ENCODE measurements at places on chromosomes 5 and 9.

GRCh38 chr5:40791715-40792139 is 6.4 kb downstream of the PRKAA1 start:
- DNase-seq = no peak

DNA sequence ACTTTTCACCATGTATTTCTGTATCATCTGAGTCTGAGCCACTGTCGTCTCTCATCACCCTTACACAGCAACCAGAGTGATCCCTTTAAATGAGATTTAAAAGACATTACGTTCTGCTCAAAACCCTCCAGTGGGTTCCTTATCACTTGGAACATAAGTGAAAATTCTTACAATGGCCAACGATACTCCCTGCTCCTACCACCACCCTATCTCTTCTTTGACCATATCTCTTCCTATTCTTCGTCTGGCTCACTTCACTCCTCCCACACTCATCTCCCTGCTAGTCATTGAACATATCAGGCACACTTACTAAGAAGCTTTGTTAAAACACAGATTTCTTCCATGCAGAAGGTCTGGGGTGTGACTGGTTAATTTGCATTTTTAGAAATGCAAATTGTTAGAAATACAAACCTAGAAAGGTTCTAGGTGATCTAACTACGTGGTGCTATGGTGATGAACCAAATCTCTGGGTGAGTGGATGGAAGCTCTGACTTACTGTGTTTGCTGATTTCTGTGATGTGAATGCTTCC is 166.6 kb upstream of the CD180 start:
- no peak for DNase-seq

DNA sequence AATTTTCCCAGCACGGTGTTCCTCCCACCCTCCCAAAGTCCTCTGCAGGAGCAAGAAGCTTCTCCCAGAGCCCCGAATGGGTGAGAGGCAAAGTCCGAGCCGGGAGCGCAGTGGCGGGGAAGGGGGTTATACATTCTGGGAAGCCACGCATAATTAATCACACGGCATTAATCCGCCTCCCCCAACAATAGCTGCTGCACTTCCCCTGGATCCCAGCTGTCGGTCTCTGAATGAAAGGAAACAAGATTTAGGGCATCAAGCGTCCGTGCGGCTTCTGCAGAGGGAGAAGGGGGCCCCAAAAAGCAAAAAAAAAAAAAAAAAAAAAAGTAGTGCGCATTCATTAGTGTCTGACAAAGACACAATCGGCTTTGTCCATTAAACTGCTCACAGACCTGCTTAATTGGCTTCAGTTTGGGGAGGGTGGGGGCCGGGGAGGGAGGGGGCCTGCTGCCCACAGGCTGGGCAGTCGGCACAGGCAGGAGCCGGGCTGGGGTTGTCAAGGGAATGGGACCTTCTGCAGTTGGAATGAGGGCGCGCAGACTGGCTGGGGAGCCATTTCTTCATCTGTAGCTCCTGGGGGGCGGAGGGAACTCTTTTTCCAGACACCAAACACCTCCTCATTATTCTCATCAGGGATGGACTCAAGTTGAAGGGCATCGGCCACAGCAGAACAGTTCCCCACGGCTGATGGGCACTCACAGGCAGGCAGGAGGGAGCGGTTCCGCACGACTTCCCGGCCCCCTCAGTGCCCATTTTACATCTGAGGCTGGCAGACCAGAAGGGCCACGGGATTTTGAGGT is 3.4 kb downstream of the NOTCH1 start:
- no peak for DNase-seq

- no peak for DNase-seq
Observed at GRCh38 chr5:6178846-6179532, 199.4 kb downstream of the MED10 start.

GRCh38 chr5:89211836-89212235 is 328.9 kb upstream of the MEF2C start:
- DNase-seq = no peak

- DNase-seq = no peak
Observed at GRCh38 chr5:120405923-120406322, 58.2 kb upstream of the PRR16 start.

- DNase-seq = no peak
Observed at GRCh38 chr9:80235752-80236151, 664.0 kb downstream of the TLE4 start.

- no peak for DNase-seq
Observed at GRCh38 chr9:134371731-134372130, 45.5 kb downstream of the RXRA start.

DNA sequence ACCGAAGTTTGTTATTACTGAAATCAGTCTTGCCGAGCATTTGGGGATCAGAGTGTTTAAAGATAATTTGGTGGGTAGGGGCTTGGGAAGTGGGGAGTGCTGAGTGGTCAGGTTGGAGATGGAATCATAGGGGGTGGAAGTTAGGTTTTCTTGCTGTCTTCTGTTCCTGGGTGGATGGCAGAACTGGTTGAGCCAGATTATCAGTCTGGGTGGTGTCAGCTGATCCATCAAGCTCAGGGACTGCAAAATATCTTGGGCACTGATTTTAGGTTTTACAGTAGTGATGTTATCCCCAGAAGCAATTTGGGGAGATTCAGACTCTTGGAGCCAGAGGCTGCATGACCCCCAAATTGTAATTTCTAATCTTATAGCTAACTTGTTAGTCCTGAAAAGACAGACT is 5.4 kb upstream of the ANKRD31 start:
- DNase-seq = no peak

- no peak for DNase-seq
Observed at GRCh38 chr9:87334366-87334765, 163.3 kb upstream of the DAPK1 start.

DNA sequence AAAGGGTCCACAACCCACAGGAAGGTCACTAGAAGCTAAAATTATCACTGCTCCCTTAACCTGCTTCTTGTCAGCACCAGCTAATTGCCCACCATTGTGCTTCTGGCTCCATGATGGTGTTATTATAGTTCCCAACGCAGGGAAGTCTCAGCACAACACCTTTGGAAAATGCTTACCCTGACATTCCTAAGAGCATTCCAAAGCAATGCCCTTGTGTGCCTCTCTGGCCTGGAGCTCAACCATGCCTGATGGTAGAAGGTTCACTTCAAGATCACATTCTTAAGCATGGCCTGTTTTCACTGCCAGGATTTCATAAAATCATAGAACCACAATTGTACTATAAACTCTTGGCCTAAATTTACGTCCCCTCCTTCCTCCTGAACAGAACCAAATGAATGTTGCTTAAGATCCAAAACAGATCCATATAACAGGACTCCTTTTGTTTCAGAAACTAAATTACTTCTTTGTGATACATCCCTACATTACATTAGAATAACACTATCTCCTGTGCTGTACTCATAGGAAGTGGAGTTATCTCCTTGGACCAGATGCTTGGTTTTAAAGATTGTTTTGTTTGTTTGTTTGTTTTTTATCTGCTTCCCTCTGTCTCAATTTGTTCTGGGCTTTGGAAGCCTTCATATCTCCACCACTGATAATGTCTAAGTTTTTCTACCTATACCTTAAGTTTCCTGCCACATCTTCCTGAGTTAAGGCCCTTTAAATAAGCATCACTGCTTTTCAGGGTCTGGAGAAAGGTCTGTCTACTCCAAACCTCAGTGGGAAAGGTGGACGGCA is 32.1 kb downstream of the ARL15 start:
- DNase-seq = no peak

- DNase-seq = no peak
Observed at GRCh38 chr5:58629271-58630159, 46.6 kb downstream of the RAB3C start.

DNA sequence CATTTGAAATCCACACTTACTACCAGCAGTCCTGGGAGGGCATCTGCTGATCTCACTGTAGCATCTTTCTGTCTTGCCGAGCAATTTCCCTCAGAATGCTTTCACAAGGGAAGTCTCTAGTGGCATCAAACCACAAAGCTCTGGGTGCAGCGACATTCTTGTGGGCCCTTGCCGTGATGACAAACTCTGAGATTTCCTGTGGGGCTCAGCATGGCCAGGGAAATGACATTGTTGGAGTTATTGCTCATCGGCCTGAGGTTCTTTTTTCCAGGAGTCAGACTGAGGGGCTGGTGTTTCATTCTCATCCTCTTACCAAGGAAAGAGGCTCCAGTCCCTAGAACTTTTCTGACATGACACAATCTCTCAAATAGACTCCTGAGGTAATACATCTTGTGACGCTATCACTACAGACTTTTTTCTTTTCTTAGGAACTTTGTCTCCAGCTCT is 51.4 kb downstream of the PFDN1 start:
- DNase-seq = no peak

- DNase-seq = no peak
Observed at GRCh38 chr9:106701611-106702010, 161.4 kb upstream of the ZNF462 start.

- no peak for DNase-seq
Observed at GRCh38 chr9:130713286-130713960, 19.8 kb downstream of the EXOSC2 start.

DNA sequence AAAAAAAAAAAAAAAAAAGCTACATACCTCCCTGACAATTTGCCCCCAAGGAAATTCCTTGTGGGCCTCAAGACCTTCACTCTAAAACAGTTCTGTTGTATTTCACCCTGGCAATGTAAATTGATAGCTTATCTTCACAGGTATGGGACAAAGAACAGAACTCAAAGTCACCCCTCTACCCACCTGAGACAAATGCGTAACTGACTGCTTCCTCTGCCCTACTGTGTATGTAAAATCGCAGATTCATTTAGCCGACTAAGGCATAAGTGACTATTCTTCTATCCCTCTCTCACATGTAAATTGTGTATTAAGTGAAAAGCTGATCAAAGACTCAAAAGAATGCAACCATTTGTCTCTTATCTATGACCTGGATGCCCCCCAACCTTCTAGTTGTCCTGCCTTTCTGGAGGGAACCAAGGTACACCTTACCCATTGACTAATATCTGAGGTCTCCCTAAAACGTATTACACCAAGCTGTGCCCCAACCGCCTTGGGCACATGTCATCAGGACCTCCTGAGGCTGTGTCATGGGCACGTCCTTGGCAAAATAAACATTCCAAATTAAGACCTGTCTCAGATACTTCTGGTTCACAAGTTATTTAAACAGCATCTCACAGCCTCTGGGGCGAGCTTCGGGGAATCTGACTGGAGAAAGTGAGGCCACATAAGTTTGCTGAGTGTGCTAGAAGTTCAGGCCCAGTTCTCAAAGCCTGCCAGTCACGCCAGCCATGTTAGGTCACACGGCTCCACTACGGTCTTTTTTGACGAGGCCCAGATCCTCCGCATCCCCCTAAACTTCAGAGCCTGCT is 954 bp downstream of the TBCA start:
- DNase-seq = no peak

GRCh38 chr5:98330871-98331270 is 442.6 kb upstream of the RGMB start:
- no peak for DNase-seq

DNA sequence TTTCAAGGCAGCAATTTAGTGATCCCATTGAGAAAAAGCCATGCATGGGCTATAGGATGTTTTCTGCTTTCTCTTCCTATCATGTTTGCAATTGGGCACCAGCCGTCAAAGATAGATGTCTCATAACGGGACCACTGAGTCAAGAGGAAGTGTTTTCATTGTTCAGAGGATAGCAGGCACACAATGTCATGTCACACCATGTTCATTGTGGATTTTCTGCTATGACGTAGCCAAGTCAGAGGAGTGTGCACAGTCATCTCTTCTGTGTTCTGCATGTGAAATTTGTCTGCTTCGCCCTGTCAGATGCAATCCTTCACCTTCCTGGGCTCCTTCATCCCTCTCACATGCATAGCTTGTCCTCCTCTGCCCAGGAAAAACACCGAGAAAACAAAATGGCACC is 106.0 kb downstream of the CD180 start:
- DNase-seq = no peak

DNA sequence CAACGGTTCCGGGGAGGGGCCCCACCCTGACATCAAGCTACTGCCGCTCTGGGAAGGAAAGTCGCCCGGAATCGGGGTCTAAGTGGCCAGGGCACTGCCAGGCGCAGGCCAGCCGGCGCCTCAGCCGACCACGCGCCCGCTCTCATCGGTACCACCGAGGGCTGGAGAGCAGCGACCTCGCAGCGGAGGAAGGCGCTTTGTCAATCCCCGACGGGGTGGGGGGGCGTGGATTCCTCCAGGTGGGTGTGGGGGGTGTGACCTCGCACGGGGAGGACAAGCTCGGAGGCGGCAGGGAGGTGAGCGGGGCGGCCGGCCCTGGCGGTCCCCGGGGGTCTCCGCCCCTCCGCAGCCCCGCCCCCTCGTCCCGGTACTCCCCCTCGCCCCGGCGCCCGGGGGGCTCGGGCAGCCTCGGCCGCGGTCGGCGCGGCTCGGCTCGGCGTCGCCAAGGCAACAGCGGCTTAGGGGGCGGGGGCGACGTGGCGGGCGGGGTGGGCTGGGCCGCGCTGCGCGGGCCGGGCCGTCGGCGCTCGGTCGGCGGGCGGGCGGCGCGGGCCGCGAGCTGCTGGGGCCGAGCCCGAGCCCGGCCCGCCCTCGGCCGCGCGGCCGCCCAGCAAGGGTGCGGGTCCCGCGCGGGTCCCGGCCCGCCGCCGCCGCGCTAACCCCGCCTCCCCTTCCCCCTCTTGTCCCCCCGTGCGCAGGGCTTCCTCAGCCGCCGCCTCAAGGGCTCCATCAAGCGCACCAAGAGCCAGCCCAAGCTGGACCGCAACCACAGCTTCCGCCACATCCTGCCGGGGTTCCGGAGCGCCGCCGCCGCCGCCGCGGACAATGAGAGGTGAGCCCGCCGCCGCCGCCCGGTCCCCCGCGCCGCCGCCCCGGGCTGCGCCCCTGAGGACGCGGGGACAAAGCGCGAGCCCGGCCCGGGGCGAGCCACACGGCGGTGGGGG is 47.5 kb downstream of the DAB2IP start:
- DNase-seq = no peak

GRCh38 chr5:173668910-173669309 is 52.5 kb upstream of the BOD1 start:
- no peak for DNase-seq

GRCh38 chr5:107564931-107565372 is 105.8 kb downstream of the EFNA5 start:
- DNase-seq = no peak

DNA sequence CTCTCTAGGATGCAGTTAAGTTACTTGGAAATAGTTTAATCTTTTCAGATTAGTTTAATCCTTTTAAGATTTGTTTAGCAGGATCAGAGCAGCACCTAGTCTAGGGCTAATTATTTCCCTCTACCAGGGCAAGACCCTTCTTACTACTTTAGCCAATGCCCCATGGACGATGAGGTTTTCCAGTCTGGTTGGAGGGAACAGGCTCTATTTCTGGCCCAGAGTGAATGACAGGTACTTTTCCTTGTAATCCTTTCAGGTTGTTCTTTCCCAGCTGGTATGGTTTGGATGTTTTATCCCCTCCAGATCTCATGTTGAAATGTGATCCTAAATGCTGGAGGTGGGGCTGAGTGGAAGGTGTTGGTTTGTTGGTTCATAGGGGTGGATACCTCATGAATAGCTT is 27.2 kb downstream of the PTTG1 start:
- no peak for DNase-seq

- DNase-seq = no peak
Observed at GRCh38 chr5:1341863-1342262, 3.0 kb downstream of the CLPTM1L start.

DNA sequence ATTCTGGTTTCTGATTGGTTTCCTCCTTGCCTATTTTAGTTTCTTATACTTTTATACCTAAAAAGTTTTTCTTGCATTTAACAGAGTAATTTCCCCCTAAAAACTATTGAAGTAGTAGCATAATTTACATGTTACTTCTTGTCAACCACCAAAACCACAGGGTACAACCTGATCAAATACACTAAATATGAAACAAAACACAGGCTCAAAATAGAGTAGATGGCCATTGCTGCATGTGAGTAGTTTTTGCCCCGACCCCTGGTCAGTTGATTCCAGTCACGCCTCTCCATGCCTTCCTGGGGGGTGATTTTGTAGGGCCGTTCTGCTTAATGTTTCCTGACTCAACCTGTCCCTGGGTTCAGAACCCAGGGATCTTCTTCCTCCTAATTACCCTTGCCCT is 101.8 kb downstream of the TLE4 start:
- DNase-seq = no peak

All from stimulated activated CD4-positive, alpha-beta T cell treated with anti-CD3 and anti-CD28 coated beads, TNF-alpha, amount 100 ng/mL, for 1 hour (primary cell).